ENCODE measurements at places on chromosomes 1 and 21.
A peak's percentile ranks its signal among the peaks of the same experiment; 100 is the strongest.

- no peak for DNase-seq
Observed at GRCh38 chr1:197268012-197268411, at the start of gene CRB1. CRB1 (plus strand) TSS chr1:197268252; CDS start chr1:197268413, 161 bp downstream.

- DNase-seq = no peak
Observed at GRCh38 chr1:159014851-159015250, 5.1 kb downstream of the IFI16 start.

GRCh38 chr1:26677306-26678115, 18.3 kb upstream of the ARID1A start:
- DNase-seq = peak; percentile 90

DNA sequence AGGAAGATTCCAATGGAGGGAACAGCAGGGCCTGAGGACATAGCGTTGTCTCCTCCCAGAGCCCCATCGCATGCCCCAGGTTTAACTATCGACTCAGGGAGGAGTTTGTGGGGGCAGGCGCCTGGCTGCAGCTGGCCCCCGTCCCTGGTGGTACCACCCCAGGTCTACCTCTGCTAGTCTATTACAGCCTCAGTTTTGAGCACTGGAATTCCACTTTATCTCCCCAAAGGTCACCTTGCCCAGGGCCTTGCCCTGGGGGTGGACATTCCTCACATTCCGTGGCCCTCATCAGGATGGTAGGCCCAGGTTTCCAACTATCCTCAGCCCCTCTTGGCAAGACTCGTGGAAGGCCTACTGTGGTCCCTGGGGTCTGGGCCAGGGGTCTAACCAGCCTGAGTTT, 65.4 kb upstream of the SSBP3 start:
- no peak for DNase-seq

DNA sequence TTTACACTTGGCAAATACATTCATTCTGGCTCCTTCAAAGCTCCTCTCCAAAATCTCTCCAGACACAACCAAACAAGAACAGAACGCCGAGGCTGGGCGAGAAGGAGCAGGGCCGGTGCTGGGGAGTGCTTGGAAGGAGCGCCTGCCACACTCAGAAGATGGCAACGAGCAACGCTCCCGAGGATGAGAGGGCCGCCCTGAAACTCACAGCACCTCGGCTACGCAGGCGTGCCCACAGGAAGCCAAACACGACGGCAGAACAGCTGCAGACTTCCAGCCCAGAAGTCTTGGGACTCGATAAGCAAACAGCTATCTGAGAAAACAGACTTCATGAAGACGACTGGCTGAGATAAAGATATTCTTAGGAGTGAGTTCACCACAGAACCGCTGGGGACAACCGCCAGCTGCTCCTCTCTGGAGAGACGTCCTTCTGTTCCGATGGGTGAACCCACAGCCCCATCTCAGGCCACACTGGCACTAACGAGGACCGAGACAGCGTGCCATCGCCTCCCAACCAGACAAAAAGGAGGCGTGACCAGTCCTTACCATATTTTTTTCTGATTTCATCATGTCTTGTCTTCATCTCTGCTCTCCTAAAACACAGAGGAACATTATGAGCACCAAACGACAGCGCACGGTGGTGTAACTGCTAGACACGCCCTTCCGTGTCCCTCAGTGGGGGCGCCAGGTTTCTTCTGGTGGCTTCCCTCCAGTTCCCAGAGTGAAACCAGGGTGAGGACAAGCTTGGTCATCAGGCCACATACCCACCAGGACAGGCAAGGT, 18.6 kb downstream of the PTTG1IP start:
- DNase-seq = no peak

- DNase-seq = no peak
Observed at GRCh38 chr1:15224259-15224869, 22.7 kb upstream of the FHAD1 start.

DNA sequence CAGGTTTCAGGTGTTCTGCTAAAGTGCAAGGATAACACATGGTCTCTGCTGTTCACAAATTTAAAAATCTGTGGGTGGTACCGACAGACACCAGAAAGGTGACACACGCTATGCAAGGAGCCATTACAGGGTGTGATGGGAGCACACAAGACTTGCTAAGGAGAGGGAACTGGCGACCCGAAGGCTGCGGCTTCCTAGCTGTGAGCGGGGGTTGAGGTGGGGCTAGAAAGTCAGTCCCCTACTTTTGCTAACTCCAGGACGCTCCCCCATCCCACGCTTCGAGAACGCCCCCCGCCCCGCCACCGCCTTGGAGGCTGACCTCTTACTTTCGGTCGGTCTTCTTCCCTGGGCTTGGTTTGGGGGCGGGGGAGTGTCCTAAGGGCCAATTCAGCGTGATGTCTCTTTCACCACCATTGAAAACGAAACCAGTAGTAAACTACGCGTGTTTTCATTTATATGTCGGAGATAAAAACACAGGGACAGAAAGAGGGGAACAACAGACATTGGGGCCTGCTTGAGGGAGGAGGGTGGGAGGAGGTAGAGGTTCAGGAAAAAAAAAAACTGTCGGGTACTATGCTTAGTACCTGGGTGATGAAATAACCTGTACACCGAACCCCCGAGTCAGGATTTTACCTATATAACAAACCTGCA, 1.1 kb downstream of the CKS1B start:
- no peak for DNase-seq

GRCh38 chr21:41758550-41758949, 8.3 kb downstream of the RIPK4 start:
- DNase-seq = no peak

DNA sequence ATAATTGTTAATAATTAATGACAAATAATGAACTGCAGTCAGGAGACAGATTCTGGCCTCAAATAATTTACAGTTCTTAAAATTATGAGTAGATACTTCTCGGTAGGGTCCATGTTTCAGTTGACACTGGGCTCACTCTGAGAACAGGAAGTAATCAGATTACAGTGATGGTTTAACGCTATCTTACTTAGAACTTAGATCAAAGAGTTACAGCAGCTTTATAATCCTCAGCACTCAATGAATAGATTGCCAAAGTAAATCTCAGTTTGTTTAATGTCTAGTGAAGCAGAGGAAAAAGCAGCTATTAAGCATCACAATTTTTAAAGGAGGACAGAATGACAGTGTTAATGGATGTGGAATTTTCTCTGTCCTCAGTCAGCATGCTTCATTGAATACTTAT, 79.6 kb downstream of the PDE4B start:
- DNase-seq = no peak

DNA sequence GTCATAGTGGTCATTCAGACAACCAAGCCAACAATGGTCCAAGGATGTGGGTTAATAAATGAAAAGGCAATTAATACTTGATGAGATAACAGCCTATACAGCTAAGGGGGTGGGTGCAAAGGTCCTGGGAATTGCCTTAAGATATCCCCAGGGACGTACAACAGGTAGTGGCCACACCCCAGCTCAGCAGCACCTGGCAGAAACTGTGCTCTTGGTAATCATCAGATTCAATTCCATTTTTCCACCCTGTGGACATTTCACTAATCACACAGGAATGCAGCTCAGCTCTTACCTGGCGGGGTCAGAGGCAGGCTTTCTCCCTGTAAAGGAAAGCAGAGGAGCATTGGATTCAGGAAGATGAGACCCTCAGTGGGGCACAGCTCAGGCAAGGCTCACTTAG, 32.9 kb downstream of the FCRL5 start:
- no peak for DNase-seq

GRCh38 chr1:111990026-111990877, 784 bp upstream of the KCND3 start:
- no peak for DNase-seq

DNA sequence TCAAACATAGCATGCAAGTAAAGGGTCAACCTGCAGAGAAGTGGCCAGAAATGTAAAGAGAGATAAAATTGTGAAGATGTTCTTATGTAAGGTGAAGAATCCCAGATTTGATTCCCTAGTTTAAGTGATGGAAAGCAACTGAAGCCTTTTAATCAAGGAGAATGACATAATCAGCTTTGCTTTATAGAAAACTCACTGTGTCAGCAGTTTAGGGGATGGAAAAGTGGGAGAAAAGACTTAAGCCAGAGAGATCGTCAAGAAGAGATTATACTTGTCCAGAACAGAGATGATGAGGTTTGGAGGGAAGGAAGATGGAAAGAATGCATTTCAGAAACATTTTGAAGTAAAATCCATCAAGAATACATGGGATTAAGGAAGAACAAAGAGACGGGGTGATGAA, 275.3 kb upstream of the ST6GALNAC5 start:
- DNase-seq = no peak

DNA sequence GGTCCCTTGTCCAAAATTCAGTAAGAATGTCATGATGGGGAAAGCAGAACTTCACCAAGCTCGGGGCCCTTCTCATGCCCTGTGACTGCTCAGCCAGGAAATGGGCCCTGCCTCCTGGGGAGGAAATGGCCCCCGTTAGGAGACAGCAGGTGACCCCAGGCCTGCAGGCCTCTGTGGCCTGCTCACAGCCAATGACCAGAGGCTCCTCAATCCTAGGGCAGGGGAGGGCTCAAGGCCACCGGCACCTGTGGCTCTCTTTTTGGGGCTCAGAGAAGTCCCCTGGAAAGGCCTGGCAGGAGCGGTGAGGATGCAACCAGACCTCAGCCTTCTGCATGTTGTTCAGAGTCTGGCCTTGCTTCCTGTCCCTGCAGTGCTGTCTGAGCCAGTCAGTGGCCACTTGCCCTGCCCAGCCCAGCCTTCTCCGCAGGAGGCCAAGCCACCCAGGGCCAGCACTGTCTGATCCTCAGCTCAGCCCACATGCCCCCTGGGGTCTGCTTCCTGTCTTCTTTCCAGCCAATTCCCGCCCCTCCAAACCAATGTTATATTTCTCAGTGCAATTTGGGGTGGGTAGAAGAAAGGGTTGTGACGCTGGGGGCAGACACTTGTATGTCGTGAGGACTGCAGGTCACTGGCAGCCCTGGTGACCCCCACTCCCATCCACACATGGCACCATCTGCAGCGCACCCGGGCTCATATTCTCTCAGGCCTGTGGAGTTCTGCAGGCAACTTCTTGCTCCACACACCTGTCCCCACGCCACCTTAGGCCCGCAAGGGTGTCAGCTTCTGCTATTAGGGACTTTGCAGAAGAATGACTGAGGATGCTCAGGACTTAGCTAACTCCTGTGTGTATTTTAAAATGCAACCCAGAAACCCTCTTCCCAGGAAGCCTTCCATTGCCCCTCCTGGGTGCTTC, 83.6 kb downstream of the ITPKB start:
- DNase-seq = no peak

DNA sequence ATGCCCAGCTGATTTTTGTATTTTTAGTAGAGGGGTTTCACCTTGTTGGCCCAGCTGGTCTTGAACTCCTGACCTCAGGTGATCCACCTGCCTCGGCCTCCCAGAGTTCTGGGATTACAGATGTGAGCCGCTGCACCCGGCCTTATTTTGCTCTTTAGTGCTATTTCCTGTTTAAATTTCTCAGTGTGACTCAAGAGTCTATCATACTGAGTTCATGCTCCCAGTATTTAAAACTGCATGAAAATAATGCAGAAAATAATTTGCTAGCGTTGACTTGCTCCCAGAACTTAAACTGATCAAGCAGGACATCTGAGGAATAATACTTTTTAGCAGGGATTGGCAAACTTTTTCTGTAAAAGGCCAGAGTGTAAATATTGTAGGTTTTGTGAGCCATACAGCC, 86.4 kb upstream of the C1orf21 start:
- no peak for DNase-seq

DNA sequence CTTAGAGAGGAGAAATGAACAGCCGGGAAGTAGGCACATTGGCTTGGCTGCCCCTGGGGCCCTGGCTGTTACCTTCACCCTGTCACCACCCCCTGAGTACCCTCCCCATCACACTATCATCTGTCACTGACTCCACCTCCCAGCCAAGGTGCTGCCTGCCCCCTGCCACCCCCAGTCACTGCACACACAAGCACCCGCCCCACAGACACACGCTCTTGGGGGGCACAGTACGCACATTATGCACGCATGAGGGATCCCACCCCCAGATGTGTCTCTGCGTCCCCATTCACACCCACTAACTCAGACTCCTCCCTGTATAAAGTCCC, 223.3 kb downstream of the PTPRU start:
- no peak for DNase-seq

GRCh38 chr1:117339866-117340700, 27.2 kb upstream of the MAN1A2 start:
- DNase-seq = peak; percentile 69

DNA sequence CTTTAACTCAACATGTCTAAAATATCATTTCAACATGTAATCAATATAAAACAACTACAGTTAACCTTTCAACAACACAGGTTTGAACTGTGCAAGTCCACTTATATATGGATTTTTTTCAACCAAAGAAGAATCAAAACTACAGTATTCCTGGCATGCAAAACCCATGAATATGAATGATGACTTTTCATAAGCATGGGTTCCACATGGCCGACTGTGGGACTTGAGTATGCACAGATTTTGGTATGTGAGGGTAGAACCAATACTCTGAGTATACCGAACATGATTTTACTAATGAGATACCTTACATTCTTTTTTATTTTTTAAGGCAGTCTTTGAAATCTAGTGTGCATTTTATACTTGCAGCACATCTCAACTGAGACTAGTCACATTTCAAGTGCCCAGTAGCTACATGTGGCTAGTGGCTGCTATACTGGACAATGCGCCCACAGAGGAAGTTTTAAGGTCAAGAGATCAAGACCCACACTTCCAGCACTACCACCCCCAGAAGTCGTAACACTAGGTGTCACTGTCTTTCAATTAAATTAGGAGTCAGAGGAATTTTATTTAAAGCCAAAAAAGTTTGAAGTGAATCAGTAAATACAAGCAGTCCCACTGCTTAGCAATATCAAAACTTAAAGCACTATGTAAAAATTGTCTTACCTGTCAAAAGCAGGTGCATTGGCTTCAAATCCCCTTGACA, 40.0 kb downstream of the SYNJ1 start:
- no peak for DNase-seq

GRCh38 chr1:159941591-159942560, 3.5 kb downstream of the IGSF9 start:
- DNase-seq = no peak

DNA sequence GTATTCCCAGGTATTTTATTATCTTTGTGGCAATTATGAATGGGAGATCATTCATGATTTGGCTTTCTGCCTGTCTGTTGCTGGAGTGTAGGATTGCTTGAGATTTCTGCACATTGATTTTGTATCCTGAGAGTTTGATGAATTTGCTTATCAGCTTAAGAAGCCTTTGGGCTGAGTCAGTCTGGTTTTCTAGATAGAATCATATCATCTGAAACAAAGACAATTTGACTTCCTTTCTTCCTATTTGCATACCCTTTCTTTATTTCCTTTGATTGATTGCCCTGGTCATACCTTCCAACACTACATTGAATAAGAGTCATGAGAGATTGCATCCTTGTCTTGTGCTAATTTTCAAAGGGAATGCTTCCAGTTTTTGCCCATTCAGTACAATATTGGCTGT, 8.0 kb downstream of the OR2L3 start:
- DNase-seq = no peak

GRCh38 chr1:89990976-89991831, 3.7 kb upstream of the ZNF326 start:
- no peak for DNase-seq

DNA sequence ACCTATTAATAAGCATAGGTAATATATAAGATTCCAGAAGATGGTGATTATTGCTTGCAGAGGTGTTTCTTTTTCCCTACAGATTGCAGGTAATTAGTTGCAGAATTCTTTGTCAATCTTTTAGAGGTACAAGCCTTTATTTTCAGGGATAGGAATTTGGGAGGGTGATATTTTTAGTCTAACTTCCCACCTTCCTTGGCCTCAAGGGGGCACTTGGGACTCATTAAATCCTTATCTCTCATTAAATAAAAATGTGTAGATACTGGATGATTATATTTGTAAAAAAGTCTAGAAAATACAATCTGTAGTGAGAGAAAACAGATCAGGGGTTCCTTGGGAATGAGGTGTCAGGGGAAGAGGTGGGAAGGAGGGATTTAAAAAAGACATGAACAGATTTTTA, 179.2 kb downstream of the PATJ start:
- DNase-seq = no peak

All from epithelial cell of proximal tubule (primary cell).